Progenitor cell of endocrine pancreas (in vitro differentiated cells): ENCODE measurements at places on chromosomes 2 and 18.

- no peak for DNase-seq
Measured at GRCh38 chr2:44777036-44777435, 164.5 kb upstream of the SIX3 start.

- DNase-seq: no peak
Measured at GRCh38 chr18:23958036-23958435, 56.5 kb upstream of the TTC39C start.

DNA sequence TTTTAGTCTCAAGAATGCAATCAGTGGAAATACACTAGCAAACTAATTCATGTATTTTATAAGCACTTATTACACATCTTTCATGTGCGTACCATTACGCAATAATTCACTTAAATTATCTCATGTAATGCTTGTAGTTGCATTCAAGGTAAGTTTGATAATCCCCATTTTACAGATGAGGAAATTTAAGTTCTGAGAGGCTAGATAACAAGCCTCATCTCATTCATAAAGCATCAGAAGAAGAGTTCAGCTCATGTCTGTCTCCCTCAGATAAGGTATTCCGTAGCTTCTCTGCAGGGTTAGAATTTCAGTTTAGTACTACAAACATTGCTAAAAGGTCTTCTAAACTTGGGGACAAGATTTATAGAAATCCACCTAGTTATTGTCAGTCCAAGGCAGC is 47.8 kb downstream of the HNMT start:
- DNase-seq: no peak

GRCh38 chr2:85409845-85410583 is at the start of gene CAPG:
CAPG (minus strand) TSS chr2:85410366; CDS start chr2:85402145, 8,221 bp downstream.
- no peak for DNase-seq

- DNase-seq: no peak
Measured at GRCh38 chr2:199946836-199947235, 8.5 kb downstream of the TYW5 start.

GRCh38 chr18:46096651-46097300 is 1.3 kb downstream of the ATP5F1A start:
- DNase-seq: no peak

DNA sequence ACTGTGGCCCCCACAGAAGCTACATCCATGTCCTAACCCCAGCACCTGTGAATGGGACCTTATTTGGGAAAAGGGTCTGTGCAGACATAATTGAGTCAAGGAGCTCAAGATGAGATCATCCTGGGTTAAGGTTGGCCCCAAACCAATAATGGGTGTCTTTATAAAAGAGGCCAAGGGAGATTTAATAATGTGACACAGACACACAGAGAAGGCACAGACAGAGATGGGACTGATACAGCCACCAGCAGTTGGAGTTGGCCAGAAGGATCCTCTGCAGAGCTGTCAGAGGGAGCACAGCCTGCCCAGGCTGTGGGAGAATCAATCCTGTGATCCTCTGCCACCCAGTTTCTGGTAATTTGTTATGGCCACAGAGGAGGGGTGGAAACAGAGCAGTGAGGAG is 26.0 kb downstream of the SNORC start:
- DNase-seq: no peak
